ENCODE measurements at places on chromosomes 11 and 22.
A peak's percentile ranks its signal among the peaks of the same experiment; 100 is the strongest.

DNA sequence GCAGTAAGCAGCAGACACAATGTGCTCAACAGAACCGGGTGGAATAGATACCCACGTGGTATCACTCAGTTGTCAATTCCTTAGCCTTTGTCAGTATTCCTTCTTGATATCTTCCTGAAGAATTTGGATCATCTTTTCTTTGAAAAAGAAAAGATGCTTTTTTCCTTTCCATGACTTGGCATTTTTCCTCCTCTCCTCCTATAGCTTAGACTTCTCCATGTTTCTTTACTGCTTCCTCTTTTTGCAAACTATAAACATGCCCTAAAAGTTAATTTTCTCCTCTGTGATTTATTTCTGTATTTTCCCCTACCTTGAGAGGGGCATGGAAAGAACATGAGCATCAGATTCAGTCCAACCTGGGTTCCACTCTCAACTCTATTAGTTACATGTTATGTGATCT, 11.7 kb downstream of the CBLIF start:
- no peak for DNase-seq

DNA sequence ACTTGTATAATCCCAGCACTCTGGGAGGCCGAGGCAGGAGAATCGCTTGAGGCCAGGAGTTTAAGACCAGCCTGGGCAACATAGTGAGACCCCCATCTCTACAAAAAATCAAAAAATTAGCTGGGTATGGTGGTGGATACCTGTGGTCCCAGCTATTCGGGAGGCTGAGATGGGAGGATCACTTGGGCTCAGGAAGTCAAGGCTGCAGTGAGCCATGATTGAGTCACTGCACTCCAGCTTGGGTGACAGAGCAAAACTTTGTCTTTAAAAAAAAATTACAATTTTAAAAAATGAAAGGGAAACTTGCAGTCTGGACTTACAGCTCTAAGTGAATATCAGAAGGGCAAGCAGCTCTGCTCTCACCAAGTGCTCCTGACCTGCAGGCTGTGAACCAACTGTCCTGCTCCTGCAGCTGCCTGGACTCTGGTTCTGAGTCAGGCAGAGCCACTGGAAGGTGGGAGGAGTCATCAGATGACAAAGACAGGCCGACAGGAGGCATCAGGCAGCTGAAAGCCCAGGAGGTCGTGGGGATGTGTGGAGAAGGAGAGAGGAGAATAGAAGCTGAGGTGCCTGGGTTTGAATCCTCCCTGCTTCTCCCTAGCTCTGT, 9.6 kb downstream of the SMTNL1 start:
- no peak for DNase-seq

- DNase-seq: no peak
Measured at GRCh38 chr11:131538322-131538721, 167.9 kb downstream of the NTM start.

- DNase-seq: no peak
Measured at GRCh38 chr11:68266121-68266891, 5.5 kb downstream of the C11orf24 start.

- DNase-seq: no peak
Measured at GRCh38 chr11:66261578-66261977, 6.9 kb upstream of the RAB1B start.

- no peak for DNase-seq
Measured at GRCh38 chr11:23604966-23605365, 744.7 kb upstream of the CCDC179 start.

- DNase-seq: no peak
Measured at GRCh38 chr22:22609291-22609690, 35.1 kb upstream of the GGTLC2 start.

- no peak for DNase-seq
Measured at GRCh38 chr22:37566329-37566837, 6.1 kb downstream of the CDC42EP1 start.

- peak; percentile 7 for DNase-seq
Measured at GRCh38 chr22:22460635-22461034, 47.9 kb downstream of the ZNF280B start.
